ENCODE measurements at places on chromosomes 7 and 10.

- DNase-seq = no peak
Observed at GRCh38 chr10:114002422-114002821, 41.2 kb upstream of the ADRB1 start.

DNA sequence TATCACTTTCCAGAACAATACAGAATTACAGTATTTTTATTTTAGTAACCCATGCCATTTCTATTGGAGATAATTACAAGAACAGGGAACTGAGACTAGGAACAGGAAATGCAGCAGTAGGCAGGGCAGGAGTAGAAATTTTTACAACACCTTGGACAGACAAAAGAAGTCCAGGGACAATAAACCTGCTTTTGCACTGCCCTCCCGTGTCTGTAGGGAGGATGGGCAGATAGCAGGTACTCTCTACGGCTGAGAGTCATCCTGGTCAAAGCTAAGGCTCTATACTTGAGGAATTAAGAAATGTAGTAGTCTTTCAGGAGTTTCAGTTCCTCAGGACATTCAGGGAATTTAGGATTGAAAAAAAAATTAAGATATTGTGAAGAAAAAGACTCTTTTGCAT, 63.4 kb downstream of the VAX1 start:
- no peak for DNase-seq

GRCh38 chr7:1388703-1389335, 70.5 kb downstream of the MICALL2 start:
- peak; percentile 80 for DNase-seq

- no peak for DNase-seq
Observed at GRCh38 chr10:15448598-15448997, 77.5 kb upstream of the FAM171A1 start.

DNA sequence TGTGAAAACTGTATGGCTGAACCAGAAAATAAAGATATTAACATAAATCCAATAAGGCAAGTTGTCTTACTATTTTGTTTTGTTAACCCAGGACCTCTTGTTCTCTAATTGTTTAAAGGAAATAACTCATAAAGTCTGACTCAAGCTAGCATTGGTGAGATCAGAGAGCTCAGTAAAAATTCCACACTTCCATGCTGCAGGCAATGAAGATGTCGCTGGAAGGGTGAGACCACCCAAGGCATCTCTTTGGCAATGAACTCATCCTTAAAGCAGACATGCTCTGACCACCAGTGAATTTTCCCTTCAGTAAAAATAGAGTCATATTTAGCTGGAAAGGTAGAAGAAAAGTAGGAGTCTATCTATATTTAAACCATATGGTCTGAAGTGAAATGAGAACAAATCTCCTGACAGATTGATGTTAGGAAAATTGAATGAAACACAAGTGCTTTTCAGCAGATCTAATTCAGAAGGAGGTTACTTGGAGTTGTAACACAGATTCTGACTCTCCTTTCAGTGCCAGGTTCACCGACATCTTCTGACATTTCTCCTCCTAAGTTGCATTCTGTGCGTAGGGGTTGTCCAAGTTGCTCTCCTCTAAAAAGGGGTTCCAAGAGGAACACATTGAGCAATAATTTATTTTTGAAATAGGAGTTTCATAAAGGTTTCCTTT, 32.8 kb upstream of the VIPR2 start:
- no peak for DNase-seq

GRCh38 chr10:132696204-132696603, 89.7 kb downstream of the NKX6-2 start:
- no peak for DNase-seq

DNA sequence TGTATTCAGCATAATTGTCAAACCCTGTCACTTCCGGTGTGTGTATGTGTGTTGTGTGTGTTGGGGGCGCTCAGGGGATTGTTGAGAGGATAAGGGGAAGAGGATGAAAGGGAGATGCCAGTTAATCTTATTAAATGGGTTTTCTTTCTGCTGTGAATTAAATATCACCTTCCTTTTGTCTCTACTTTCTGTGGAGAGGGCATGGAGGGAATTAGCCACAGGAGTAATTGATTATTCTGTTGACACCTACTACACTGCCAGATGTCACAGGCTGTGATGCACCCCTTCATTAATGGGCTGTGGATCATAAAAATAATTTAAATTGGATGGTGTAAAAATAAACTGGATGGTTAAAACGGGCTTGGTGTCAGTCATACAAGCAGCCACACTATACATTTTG, 311.9 kb downstream of the MDFIC start:
- no peak for DNase-seq

DNA sequence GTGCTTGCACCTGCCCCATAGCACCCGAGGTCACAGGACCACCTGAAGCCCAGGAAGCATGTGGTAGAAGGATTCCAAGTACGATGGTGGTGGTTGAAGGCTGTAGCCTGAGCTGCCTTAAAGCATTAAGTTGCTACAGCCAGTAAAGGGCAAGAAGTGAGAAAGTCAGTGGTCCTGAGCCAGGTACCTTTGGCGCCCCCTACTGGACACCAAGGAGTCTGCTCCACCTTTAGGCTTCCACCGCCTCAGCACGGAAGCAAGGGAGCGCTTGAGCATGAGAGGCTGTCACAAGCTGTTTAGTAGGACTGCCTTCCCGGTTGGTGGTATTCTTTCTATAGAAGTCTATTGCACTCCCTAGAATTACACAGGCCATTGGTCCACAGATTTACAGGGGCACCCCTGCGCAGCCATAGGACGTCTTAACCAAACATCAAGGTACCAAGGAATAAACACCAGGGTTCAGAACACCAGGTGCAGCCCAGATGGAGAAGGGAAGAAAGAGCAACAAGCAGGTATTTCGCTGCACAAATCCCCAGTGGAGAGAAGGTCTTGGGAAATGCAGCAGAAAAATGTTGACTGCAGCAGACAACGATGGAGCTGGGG, 2.2 kb downstream of the CRTAC1 start:
- DNase-seq = peak; percentile 79

GRCh38 chr10:95248989-95249388, 41.8 kb downstream of the PDLIM1 start:
- no peak for DNase-seq

- no peak for DNase-seq
Observed at GRCh38 chr7:123750389-123751230, 1.8 kb upstream of the WASL start.

Data from NB4 (cell line).